ENCODE measurements at places on chromosomes 1 and 21.

DNA sequence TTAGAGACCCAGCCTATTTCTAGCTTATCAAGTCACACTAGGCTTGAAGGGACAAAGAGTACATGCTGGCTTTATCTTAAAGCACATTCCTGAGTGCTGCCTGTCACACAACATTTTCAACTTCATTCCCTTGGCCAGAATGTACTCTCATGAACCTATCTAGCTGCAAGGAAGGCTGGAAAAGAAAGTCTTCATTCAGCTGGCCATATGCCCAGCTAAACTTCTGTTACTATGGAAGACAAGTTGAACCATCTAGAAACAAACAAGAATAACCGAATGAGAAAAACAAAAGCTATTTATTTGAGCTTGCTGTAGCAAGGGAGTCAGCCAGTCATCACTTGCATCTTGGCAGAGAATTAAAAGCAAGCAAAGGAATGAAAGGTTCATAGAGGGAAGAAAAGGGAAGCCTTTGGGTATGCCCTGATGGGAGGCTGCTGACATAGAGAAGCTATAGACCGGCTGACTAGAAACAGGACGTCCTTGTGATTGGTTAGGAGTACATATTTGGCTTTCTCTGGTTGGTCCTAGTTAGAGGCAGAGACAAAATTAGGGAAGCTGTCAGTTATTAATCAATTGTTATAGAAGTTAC lies 108.4 kb downstream of the NEK7 start:
- DNase-seq: no peak

- DNase-seq: no peak
These were observed 450.3 kb upstream of the ZP4 start for GRCh38 chr1:238340989-238341388.

- no peak for DNase-seq
These were observed 311.1 kb downstream of the PRDM2 start for GRCh38 chr1:14011132-14011531.

DNA sequence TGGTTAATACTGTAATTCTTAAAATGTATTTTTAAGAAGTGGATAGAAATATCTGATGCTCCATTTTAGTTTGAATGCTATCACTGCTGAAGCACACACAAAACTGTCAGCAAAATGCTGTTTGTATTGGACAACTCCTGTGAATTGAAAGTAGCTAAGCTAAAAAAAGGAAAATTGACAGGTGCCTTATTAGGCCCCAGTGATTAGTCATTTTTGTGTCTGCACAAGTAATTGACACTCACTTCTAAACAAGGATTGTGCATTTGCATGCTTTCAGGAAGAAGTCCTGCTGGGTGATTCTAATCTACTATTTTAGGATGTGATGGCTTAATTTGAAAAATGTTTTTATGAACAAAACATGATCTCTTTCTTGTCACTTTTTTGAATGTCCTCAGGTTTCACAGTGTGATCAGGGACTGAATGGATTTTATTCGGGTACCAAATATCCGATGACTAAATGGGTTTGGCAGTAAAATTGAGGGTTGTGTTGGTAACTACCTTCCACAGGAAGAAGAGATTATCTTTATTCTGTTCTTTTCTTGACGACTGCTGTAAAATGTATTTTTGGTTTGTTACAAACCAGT lies 13.0 kb upstream of the MAP3K7CL start:
- no peak for DNase-seq

DNA sequence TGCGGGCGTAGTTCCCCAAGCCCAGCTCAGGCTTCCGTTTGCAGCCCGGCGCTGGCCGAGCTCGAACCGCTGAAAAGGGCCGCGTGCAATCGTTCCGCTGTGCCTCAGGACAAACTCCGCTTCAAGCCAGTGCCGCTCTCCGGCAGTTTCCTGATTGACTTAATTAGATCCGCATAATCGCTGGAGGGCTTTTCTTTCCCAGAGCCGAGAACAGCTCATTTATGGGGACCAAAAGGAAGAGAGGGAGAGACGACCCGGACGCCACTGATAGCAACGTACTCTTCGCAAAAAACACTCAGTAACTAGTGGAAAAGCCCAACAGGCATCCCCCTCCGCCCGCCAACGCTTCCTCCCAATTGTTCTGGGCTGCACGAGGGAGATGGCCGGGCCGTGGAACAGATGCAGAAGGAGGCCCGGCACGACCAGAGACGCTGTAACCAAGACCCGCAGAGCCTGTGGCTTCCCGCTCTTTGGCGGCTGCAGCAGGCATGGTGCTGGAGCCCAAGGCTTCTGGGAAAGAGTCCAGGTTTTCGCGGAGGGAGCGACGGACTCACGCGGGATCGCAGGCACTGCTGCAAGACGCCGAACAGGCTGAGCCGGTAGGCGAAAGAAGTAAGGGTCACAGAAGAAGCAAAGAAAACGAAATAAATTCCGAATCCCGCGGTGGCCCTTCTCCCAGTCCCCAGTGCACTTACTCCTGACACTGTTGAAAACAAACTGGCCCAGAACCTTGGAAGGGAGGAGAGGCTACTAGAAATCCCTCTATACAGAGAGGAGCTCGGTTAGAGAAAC lies 3.6 kb upstream of the FOXD2 start:
- DNase-seq: no peak

GRCh38 chr1:198680174-198680875 lies 41.5 kb downstream of the PTPRC start:
- DNase-seq: no peak

DNA sequence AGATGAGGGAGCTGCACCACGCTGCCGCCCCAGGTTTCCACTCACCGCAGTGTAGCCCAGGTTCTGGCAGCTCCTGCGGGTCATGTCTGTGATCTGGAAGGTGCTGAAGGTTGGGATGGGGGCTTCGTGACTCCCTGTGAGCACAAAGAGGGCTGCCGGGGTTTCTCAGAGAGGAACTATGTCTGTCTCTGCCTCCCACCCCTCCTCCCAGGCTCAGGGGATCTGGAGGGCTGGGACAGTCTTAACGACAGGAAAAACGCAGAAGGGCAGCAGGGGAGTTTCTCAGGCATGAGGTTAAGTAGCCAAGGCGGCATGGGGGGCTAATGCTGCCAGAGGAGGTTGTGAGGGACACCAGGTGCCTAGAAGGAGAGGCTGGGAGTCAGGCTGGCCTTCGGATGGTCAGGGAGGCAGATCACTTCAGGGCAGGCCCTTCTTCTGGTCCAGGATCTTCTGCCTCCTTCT lies 656 bp downstream of the SH2D2A start:
- DNase-seq: no peak

GRCh38 chr1:98733782-98734112 lies 72.2 kb downstream of the SNX7 start:
- DNase-seq: no peak

DNA sequence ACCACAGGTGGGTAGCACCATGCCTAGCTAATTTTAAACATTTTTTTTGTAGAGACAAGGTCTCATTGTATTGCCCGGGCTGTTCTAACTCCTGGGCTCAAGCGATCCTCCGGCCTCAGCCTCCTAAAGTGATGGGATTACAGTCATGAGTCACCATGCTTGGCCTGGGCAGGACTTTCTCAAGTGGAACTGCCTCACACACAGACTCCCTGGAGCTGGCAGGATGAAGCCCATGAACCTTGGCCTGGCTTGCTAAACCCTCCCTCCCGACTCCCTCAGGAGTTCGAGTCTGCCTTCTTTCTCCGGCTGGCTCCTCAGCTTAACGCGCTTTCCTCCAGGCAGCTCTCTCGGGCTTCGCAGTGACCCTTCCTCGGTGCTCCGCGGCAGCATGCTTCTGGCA lies 7.7 kb upstream of the ECE1 start:
- DNase-seq: no peak

DNA sequence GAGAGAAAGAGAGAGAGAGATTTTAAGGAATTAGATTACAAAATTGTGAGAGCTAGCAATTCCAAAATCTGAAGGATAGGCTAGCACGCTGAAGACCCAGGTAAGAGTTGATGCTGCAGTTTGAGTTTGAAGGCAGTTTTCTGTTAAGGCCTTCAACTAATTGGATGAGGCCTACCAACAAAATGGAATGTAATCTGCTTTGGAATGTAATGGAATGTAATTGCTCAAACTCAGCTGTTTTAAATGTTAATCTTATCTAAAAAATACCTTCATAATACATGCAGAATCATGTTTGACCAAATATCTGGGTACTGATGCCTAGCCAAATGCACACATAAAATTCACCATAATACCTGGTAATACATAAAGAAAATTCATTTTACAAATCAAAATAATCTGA lies 976.1 kb downstream of the LTN1 start:
- DNase-seq: no peak

- no peak for DNase-seq
These were observed 2.9 kb downstream of the UBAP2L start for GRCh38 chr1:154223621-154224020.

DNA sequence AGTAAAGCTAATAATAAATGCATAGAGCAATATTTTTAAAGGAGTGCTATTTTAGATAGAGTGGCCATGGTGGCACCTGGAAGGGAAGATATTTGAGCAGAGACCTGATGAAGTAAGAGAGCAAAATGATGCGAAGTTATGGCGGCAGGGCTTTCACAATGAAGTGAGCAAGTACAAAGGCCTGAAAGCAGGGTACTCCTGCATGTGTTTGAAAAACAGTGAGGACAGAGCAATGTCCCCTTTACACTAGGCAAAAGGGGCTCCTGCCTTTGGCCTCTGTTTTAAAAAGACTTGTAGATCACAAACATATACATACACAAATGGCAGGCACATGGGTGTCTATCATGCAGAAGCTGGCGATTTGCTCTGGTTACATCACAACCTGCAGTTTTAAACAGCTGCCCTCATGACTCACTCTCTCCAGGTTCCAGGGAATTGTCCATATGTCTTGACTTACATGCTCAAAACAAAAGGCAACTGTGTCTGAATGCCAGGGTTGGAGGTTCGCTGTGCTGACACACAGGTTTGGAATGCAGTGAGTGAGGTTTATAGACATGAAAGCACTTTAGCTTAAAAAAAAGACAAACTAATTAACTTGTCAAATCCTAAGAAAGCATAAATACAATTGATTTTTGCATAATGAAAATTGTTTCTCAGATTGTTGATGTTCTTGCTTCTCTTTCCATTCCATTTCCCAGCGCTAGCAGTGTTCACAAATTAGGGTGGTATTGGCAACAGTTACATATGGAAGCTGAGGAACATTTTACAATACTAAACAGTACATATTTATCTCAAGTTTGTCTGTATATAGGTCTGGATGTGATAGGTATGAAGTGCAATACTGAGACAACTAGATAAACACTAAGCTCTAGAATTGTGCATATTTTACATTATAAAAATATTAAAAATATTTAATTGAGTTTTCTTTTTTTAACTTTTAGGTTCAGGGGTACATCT lies 313.9 kb downstream of the BARHL2 start:
- no peak for DNase-seq

- DNase-seq: no peak
These were observed 206.6 kb downstream of the URB2 start for GRCh38 chr1:229832695-229833094.

DNA sequence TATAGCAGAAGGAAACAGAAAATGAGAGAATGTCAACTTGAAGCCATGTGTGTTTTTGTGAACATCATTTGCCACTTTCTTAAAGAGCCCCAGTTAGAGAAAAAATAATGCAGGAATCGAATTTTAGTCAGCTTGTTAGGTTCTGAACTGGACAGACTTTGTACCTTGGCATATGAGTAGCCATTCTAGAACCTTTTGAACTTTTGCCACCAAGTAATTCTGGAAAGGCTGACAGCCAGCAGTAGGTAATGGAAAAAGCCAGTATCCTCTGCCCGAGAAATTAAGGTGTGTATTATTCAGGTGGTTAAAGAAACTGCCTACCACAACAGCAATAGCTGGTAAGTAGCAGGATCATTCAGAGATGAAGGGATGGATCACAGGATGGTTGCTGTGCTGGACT lies 20.7 kb downstream of the LRRC8D start:
- no peak for DNase-seq

- no peak for DNase-seq
These were observed 3.7 kb upstream of the USP48 start for GRCh38 chr1:21786640-21787039.

GRCh38 chr1:85555867-85556573 lies 24.5 kb upstream of the CCN1 start:
- DNase-seq: no peak

DNA sequence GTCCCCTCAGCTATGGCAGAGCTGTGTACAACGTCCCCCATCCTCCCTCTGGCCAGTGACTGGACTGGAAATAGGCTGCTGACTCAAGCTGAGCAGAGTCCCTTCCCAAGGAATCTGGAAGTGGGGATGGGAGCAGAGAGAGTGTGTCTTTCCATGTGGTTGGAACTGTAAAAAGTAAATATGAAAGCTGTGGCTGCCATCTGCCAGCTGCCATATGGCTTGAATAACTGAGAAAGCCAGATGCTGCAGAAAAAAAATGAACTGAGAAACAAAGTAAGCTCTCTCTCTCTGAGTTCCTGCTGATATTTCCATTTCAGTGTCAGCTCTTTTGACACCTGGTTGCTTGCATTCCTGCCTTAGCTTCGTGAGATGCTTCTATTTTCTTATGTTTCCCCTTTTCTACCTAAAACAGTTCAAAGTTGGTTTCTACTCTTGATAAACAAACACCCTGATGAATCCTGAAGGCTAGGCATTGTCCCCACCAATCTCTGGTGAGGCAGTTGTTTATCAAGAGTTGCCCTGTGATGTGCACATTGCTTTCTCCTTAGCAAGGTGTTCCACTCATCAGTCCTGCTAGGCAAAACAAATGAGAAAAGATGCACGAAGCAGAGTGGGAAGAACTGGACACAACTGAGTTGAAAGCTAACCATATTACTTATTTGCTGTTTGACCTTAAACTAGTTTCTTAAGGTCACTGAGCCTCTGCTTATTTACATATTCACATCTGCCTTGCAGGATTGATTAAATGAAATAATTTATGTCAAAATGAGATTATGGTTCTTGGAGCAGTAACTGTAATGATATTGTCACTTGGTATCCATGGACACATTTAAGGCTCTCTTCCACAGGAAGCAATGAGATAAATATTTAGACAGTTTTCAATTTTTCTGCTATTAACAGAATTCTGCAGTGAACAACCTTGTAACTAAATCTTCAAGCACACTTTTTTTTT lies 16.6 kb upstream of the DR1 start:
- DNase-seq: no peak

- DNase-seq: no peak
These were observed 24.2 kb downstream of the RSPH1 start for GRCh38 chr21:42471716-42472330.

DNA sequence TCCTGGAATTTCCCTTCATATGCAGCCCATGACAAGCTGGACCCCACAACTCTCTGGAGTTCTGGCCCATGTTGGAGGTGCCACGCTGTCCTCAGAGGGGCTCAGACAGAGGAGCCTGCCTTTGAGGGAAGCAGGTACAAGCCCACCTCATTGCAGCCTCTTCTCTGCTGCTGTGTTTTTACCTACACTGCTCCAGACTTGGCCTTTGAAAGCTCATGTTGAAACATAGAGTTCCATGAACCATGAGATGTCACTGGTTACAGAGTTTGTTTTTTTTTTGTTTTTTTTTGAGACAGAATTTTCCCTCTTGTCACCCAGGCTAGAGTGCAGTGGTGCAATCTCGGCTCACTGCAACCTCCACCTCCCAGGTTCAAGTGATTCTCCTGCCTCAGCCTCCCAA lies 22.1 kb upstream of the ZBTB21 start:
- no peak for DNase-seq

Data from stimulated activated CD8-positive, alpha-beta memory T cell treated with anti-CD3 and anti-CD28 coated beads, Interleukin-4, amount 100 ng/mL, for 1 hour (primary cell).